ENCODE measurements at places on chromosomes 11 and 22.

DNA sequence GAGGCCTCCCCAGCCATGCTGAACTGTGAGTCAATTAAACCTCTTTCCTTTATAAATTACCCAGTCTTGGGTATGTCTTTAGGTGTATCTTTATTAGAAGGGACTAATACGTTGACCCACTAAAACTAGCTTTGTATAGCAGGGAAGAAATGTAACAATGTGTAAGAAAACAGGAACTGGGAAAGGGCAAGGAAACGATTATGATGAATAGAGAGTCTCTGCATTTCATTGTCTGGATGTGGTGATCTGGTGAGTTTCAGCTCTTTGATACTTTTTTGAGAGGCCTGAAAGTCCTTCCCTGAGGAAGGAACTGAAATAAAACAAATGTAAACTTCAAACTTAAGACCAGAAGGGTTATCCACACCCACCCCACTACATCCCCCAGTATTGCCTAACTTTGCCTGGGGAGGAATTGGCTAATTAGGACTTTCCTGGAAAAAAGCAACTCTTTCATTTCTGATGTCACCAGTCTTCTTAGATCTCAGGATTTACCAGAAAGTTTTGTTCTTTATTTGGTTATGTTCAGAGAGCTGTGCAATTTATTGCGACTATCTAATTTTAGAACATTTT lies 119.0 kb downstream of the LDLRAD3 start:
- no peak for DNase-seq

GRCh38 chr11:131910523-131911387 lies 540.3 kb downstream of the NTM start:
- no peak for DNase-seq

DNA sequence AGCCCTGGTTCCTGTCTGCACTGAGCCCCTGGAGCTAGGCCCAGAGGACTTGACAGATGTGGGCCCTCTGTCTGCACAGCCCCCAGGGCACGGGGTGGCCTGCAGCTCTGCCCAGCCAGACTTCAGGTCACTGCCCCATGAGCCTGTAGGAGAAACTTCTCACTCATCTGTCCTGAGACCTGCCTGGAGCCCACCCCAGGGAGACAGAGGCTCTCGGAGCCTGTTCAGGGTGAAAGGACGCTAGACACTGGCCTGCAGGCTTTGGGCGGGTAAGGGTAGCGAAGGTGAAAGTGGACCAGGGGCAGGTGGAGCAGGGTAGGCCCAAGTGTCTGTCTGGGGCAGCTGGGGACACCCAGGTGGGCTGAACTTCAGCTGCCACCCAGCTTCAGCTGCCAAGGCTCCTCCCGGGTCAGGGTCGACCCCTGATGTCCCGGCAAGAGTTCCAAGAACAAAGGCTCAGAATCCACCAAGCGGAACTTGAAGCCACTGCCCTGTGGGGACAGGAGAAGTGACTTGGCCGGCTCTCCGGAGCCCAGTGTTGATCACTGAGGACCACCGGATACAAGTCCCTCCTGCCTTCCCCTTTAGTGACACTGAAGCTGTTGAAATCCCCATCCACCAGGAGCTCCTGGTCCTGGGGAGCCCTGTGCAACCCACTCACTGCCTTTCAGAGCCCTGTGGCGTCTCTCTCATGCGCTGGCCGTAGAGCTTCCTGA lies 90.3 kb downstream of the KCNQ1 start:
- DNase-seq, result no peak

GRCh38 chr11:45599161-45599943 lies 66.1 kb downstream of the CHST1 start:
- no peak for DNase-seq

GRCh38 chr22:45429424-45429823 lies 15.9 kb downstream of the RIBC2 start:
- no peak for DNase-seq

DNA sequence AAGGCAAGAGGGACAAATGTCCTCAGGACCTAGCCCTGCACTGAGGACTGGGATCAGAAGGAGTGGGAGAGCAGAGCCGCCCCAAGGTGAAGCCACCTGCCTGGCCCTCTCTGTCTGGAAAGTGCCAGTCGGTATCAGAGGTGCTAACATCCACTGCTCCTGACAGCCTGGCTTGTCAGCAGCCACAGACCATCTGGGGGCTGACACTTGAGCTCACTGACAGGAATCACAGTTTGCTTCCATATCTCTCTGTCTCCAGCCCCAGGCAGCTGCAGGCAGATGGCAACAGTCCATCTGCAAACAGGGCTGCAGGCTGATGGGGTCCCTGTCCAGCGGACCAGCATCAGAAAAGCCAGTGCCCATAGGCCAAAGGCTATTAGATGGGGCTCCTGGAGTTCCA lies 5.5 kb downstream of the OPCML start:
- no peak for DNase-seq

DNA sequence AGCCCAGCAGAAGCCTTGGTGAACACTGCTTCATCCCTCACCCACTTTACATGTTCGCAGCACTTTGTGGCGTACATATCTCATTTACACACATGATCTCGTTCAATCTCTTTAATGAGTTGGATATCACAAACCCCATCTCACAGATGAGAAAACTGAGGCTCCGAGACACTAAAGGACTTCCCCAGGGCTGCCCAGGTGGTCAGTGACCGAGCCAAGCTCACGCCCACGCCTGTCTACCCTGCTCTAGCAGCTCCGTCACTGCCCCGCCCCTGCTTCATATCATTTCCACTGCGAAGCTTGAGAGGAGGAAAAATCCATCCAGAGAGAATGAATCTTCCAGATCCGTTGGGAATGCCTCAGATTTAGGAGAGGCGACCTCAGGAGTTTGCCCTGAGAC lies 11.8 kb upstream of the DSCAML1 start:
- DNase-seq, result no peak

- no peak for DNase-seq
These were observed 7.1 kb downstream of the DDB1 start for GRCh38 chr11:61325649-61326414.

DNA sequence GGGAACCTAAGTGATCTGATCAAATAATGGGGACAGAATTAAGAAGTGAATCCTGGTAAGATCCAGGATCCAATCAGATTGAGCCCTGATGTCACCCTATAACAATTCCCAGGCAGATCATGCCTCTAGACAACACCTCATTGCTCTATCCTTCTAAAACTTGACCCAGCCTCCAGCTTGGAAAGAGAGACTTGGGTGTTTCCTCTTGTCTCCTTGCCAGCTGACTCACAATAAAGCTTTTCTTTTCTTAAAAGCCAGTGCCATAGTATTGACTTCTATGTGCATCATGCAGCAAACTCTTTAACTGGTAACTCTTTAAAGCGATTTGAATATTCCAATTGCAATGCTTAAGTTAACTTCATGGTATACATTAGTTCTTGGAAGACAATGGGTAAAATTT lies 109.6 kb upstream of the CHORDC1 start:
- peak; percentile 2 for DNase-seq

DNA sequence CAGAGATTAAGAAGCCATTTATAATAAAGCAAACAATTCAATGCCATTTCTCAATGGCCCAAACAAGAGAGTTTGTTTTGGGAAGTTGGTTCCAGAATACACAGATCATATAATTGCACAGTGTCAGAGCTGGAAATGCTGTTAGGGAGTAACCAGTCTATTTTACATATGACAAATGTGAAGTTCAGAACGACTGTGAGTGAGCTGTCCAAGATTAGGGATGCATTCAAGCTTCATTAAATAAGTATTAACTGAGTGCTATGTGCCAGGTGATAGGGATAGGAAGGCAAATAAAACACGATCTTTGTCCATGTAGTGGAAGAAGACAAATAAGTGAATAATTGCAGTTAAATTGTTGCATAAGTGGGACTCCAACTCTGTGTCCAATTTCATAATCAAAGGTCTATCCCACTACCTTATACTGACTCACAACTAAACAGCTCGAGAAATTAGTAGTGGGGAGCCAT lies 33.1 kb upstream of the PICALM start:
- DNase-seq, result no peak

DNA sequence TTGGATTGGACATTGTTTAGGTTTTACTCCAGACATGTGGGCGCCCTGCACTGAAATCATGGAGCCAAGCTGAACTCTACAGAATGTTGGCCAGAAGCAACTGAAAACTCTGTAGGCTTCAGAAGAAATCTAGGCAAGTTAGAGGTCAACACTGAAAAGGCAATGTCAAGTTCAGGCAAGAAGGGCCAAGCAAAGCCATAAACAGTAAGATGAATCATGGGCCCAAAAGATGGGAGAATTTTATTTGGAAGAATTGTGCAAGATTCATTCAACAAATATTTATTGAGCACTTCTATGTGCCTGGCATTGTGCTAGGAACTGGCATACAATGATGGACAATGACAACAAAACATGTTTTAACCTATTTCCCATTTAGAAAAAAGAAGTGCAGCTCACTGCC lies 10.9 kb downstream of the HOATZ start:
- no peak for DNase-seq

GRCh38 chr11:102734650-102735049 lies 9.9 kb upstream of the MMP8 start:
- DNase-seq, result no peak

- no peak for DNase-seq
These were observed 35.7 kb upstream of the SUSD2 start for GRCh38 chr22:24145446-24146193.

GRCh38 chr11:90704510-90704909 lies 481.7 kb upstream of the CHORDC1 start:
- DNase-seq, result no peak

- peak; percentile 37 for DNase-seq
These were observed 31.7 kb downstream of the POLR3H start for GRCh38 chr22:41512421-41513194.

DNA sequence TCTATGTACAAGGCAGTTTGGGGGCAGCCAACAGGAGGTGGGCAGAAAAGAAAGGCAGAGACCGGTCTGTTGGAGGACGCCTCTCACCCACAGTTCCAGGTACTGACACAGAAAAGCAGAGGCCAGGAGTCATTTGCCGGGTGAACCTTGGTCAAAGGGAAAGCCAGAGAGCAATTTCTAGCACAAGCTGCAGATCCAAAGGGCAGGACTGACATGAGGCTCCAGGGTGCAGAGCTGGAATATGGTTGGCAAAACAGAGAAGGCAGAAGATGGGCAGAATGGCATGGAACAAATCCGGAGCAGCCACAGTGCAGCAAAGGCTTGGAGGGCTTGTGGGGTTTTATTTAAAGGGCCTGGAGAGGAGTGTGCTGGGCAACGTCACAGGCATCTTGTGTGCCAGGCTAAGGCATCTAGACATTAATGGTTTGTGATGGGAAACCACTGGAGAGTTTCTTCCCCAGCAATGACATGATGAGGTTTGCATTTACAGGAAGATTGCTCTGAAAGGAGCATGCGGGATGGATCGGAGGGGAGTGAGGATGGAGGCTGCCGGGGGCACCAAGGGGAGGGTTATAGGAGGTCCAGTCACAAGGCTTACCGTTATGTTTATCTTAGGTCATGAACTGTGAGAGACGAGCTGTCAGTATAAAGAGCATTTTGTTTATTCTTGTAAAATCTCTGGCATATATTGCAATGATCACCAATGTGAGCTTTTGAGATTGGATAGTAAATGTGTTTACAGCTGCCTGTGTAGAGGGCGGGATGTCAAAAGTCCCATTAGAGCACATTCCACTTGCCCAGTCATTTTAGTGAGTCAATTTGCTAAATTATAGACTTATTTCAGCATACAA lies 5.7 kb upstream of the MMP20 start:
- no peak for DNase-seq

DNA sequence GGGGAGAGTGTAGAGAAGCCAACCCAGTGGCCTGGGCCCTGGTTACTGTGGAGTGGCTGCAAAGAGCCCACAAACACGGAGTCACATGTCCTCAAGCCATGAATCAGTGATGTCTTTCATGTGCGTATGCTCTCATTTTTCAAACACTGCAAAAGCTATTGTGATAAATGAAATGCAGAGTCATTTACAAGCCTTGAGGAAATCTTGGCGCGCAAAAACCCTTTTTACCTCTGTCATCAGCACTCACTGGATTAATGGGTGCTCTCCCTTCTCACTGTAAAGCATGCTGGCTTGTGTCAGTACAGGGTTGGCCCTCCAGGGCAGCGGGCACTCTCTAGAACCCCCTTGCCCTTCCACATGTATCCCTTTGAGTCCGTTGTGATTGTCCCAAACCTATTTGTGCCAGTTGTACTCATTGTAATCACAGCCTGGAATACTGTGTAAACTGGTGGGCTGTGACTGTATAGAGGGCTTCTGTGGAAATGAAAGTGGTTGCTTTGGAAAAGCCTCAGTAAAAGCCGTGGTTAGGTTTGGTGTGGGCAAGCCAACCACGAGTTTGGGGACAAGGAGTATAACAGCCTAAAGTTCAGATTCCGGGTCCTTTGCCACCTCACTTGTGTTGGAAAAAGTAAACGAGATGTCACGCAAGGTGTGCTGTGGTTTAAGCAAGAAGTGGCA lies 10.4 kb downstream of the GNAZ start:
- DNase-seq, result no peak

Measured in retinal pigment epithelial cell (primary cell).